Activated B cell treated with CpG ODN at 0.5 μM for 24 hours (primary cell): ENCODE measurements at places on chromosomes 2 and 18.

GRCh38 chr2:144513388-144514101 is 6.4 kb downstream of the ZEB2 start:
- no peak for DNase-seq

DNA sequence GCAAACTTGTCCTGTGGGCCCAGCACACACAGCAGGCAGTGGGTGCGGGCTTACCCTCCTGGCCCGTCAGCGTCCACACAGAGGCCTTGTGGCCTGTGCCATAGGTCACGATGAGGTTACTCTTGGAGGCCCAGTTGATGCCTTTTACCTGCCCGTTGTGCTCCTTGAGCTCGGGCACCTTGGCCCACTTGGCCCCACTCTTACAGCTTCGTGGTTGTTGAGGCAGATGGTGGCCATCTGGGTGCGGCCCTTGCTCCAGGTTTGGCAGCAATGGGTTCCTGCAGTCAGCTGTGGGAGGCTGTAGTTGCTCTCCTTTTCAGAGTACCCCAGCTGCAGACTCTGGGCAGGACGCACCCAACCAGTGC is 45.5 kb upstream of the PTH2R start:
- no peak for DNase-seq

- no peak for DNase-seq
Observed at GRCh38 chr18:57077005-57077765, 69.7 kb upstream of the BOD1L2 start.

- no peak for DNase-seq
Observed at GRCh38 chr2:15939854-15940660, at the start of gene MYCN. MYCN (plus strand) TSS chr2:15940550; CDS start chr2:15942065, 1,515 bp downstream.

GRCh38 chr18:13220361-13220991 is 1.9 kb downstream of the LDLRAD4 start:
- no peak for DNase-seq

DNA sequence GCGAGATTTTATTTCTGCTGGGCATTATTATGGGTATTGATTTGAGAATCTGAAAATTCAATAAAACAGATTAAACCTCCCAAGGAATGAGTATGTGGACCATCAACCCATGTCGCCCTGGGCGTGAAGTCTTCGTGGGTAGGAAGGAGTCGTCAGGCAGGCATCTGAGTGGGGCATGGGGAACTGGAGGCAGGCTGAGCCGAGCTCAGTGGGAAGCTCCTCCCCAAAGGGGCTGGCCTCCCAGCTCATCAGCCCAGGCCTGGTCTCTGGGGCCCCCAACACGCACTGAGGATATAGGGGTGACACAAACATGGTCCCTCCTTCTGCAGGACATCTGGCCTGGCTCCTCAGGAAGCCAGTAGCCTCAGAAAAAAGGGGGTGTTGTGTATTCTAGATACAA is 265.2 kb downstream of the TFCP2L1 start:
- no peak for DNase-seq

GRCh38 chr2:62362561-62362960 is 143.4 kb downstream of the TMEM17 start:
- DNase-seq, result no peak

- DNase-seq, result no peak
Observed at GRCh38 chr2:201128933-201129505, 13.1 kb downstream of the CFLAR start.

GRCh38 chr2:96556441-96557330 is 20.1 kb downstream of the ARID5A start:
- DNase-seq, result no peak

DNA sequence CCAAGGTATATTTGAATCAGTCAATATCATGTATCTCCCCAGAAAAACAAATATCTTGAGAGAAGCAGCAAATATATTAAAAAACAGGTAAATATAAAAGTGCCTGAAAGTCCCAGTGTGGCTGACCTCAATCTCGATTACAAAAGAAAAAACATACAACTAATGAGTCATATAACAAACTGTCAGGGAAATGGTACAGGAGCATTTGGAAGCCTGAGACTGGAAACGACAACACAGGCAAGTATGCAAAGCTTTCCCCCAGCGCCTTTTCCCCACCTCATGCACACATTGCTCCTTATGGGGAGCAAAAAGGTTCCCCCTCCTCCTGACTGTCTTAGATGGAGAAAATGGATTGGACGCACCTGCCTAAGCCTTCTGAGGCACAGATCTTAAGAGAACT is 230.7 kb downstream of the TMX3 start:
- DNase-seq, result no peak

GRCh38 chr2:144886862-144887261 is 366.9 kb upstream of the ZEB2 start:
- DNase-seq, result no peak

GRCh38 chr2:81196933-81197628 is 892.5 kb upstream of the LRRTM1 start:
- DNase-seq, result no peak

- no peak for DNase-seq
Observed at GRCh38 chr2:134782792-134783191, 55.6 kb upstream of the ACMSD start.

- DNase-seq, result no peak
Observed at GRCh38 chr18:43054815-43055519, 60.5 kb downstream of the RIT2 start.

- no peak for DNase-seq
Observed at GRCh38 chr2:240302041-240302440, 133.4 kb upstream of the GPC1 start.

- DNase-seq, result no peak
Observed at GRCh38 chr2:88967844-88968243, 276.4 kb downstream of the RPIA start.

DNA sequence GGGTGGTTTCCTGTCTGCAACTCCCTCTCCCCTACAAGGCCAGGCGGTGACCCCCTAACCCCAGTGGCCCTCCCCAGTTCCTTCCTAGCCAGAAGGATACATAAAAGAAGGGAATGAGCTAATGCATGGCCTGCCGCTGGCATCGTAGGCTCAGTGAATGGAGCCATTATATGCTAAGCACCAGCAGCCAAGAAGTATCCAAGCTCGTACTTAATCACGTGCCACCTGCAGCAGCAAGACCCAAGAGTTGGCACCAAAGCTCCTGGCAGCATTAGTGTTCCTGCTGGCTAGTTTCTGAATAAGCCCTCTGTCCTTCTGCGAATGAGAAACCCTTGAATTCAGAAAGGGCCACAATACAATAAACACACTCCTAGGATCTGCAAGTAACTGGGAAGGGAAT is 4.3 kb downstream of the DBI start:
- DNase-seq, result no peak

GRCh38 chr2:235049719-235050118 is 97.9 kb downstream of the SH3BP4 start:
- DNase-seq, result no peak

- DNase-seq, result no peak
Observed at GRCh38 chr18:10213526-10213925, 240.9 kb upstream of the APCDD1 start.

GRCh38 chr2:65622951-65623535 is 190.6 kb upstream of the SPRED2 start:
- no peak for DNase-seq

GRCh38 chr2:165238295-165238694 is 919 bp upstream of the SCN2A start:
- DNase-seq, result no peak

DNA sequence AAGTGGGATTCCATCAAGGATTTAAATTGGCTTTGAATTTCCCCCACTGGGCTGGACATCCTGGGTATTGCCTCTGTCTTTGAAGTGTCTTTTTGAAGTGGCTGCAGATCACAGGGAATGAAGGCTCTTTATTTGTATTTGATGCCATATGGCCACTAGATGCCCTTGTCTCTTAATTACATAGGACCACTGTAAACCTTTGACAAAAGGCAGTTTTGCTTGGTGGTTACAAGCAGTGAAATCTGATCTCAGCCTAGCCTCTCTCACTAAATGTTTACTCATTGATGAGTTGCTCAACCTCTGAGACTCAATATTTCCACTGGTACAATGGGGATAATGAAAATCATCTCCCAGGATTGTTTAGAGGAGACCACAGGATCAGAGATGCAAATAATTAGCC is 102.2 kb downstream of the INSIG2 start:
- DNase-seq, result no peak

GRCh38 chr2:238015705-238016104 is 45.1 kb upstream of the SCLY start:
- DNase-seq, result no peak

- DNase-seq, result no peak
Observed at GRCh38 chr2:238166391-238167343, 7.9 kb downstream of the ERFE start.

DNA sequence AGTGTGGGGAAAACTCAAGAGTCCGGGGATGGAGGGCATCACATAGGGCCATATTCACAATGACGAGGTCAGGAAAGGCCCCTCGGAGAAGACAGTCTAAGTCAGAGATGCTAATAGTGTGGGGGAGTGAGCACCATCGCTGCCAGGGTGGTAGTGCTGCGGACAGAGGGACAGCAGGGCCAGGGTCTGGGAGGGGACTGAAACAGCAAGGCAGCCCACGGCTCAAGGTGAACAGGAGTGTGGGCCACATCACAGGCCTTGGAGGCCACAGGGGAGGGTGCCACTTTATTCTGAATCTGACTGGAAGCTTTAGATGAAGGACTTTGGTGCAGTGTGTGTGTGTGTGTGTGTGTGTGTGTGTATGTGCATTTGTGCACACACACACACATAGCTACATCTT is 130.9 kb upstream of the GLI2 start:
- DNase-seq, result no peak

- no peak for DNase-seq
Observed at GRCh38 chr18:45006934-45007333, 326.2 kb downstream of the SETBP1 start.

GRCh38 chr2:151193576-151193975 is 68.1 kb downstream of the RBM43 start:
- DNase-seq, result no peak
